GM06990 (cell line): ENCODE measurements at places on chromosomes 6 and 20.

- no peak for DNase-seq
Measured at GRCh38 chr6:41712651-41713103, 22.7 kb downstream of the TFEB start.

- no peak for DNase-seq
Measured at GRCh38 chr6:21277601-21278374, 315.8 kb upstream of the SOX4 start.

- DNase-seq: no peak
Measured at GRCh38 chr6:31775633-31776484, 1.3 kb downstream of the VWA7 start.

DNA sequence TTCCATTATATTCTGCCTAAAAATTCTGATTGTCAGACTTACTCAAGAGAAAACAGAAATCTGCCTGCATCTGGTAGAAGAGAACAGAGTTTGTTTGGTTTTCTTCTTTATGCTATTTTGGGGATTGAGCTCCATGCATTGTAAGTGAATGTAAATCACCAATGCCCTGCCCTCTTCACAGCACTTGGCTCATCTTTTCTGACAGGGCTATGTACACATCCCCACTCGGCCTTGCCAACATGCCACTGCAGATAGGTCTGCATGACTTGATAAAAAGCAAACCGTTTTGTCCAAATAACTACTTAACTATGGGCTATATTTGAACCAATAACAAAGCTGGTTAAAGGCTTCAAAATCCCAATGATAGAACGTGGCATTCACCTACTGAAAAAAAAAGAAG, 117.7 kb downstream of the IBTK start:
- DNase-seq: no peak

GRCh38 chr6:45419571-45420082, 41.9 kb upstream of the SUPT3H start:
- DNase-seq: no peak

GRCh38 chr6:167112421-167112820, 10.5 kb upstream of the CCR6 start:
- no peak for DNase-seq

DNA sequence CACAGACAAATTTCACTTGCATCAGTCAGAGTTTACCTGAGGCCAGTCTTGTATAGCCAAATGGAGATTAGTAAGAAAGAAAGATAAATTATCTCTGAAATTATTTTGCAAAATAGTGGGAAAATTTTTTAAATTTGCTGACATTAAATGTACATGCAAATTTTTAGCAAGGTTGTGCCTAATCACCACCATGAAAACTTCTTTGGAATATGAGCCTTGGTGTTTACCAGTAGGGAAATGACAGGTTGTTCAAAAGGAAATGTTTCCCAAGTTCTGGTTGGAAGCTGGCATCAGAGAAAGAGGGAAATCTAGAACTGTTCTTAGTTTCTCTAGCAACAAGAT, 34.4 kb upstream of the LOC128125822 start:
- no peak for DNase-seq

DNA sequence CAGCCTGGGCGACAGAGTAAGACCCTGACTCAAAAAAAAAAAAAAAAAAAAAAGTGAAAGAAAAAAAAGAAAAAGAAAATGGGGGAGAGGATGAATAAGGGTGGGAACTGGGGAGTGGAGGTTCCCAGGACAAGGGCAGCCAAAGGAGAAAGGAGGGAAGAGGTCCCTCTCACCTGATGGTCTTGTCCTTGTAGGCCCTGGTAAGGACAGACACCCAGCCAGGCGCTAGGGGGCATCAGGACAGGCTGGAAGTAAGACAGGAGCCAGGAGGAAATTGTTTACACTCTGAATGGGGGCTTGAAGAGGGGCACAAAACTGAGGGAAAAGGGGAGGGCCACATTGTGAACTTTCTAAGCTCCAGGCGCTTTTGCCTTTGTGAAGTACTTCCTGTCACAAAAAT, 2.3 kb upstream of the ALDH5A1 start:
- no peak for DNase-seq

GRCh38 chr6:12331474-12331873, 41.3 kb downstream of the EDN1 start:
- DNase-seq: no peak

GRCh38 chr6:139533573-139534471, 159.4 kb upstream of the CITED2 start:
- no peak for DNase-seq

DNA sequence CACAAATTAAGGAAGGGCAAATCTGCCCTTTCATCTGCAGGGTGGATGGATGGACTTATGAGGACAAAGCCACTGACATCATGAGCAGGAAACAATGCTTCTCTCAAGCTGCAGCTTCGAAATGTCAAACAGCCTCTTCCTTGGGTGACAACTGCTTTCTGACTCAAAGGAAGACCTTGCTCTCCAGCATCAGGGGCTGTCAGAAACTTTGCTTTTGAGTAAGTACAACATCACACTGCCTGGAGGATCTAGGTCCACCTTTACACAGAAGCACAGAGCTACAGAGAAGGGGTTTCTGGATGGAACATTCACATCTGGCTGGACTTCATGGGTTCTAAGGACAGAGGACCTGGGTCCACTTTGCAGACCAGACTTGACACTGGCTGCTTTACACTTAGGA, 5.9 kb downstream of the CST1 start:
- no peak for DNase-seq

- no peak for DNase-seq
Measured at GRCh38 chr6:35613762-35614161, 75.0 kb downstream of the FKBP5 start.

DNA sequence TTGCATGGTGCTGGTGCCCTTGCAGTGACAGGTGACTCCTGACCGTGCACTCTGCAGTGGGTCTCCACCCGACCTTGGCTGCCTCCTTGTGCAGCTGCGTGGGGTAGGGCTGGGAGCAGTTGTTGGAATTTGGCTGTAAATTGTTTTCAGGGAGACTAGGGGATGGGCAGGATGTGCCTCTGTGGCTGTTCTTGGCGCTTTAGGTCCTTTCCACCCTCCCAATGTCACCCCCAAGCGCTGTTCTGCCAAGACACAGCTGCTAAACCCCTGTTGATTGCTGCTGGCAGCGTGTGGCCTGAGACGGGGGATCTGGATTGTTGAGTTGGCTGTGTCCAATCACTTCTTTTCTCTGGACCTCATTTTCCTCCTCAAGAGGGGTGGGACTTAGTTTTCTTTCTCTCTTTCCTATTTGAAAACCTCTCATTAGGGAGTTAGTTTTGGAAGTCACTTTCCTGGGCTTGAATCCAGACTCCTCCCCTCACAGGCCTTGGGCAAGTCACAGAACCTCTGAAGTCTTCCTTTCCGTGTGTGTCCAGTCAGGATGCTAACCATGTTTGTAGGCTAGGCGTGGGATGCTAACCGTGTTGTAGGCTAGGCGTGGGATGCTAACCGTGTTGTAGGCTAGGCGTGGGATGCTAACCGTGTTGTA, 8.5 kb downstream of the IGF2R start:
- no peak for DNase-seq

GRCh38 chr6:104623052-104623690, 236.5 kb downstream of the HACE1 start:
- no peak for DNase-seq

DNA sequence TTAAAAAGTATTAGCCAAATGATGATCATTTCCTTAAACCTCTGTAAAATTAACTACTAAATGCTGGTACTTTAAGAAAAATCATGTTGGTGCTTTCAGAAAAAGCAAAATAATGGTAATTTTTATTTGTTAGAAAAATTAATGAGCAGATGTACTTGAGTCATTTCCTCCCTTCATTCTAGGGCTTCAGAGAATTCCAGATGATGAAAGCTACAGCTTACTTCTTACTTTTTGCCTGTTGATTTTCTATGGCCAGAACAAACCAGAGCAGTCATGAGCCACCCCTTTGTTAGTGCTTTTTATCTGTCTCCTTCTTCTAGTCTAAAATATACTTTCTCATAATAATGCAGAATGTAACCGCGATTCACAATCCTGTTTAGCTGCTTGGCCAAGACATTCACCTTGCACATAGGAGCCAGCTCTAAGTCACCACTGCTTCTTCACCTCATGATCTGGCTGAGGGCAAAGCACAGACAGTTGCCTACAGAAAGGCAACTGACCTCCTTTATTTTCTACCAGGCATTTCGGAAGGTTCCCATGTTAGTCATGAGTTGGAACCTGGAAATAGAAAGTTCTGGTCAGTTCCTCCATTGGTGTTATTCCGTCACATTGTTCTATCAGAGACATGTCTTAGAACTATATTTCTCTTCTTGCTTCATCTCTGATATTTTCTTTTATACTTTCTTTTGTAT, 43.5 kb upstream of the TINAG start:
- no peak for DNase-seq

DNA sequence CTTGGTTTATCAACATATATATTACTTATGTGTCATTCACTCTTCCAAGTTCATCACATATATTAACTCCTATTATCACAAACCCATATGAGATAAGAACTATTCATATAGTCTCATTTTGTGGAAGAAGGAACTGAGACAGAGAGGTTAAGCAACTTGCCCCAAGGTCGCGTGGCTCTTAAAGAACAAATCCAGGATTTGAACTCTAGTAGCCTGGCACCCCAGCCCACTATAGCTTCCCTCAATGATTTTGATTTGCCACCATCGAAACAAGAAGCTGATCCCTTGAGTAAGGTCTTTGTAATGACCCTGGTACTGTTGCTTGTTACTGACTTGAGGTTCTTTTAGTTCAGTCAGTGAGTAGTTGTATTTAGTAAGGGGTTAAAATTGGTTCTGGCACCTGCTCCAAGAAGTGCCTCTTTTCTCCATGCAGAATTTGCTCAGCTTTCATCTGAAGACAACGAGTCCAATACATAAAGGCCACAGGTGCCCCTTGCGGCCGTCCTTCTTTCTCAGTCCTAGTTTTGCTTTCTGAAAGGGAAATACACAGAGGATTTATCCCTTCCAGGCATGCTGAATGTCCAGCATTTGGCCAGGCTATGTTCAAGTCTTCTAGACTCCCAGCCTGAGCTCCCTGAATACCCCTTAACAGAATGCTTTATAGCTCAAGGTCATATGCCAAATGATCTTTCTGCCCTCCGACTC, 253.0 kb downstream of the TBC1D7 start:
- DNase-seq: no peak

DNA sequence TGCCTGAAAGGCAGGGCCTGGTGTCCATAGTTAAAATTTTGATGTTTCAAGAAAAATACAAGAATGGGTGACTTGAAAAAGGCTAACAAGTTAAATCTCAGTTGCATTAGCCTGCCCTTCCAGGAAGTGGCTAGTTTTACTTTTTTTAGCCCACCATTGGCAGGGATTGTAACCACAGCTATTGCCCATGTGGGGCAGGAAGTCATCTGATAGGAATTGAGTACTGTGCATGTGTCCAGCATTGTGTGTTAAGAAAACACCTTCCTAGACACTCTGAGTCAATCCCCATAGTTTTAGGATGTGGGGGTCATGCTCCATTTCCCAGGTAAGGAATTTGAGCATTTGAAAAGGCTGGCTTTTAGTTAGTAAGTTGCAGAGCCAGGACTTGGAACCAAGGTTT, 26.9 kb downstream of the LYRM2 start:
- no peak for DNase-seq

- no peak for DNase-seq
Measured at GRCh38 chr6:17012421-17013225, 89.2 kb upstream of the STMND1 start.

GRCh38 chr6:131362070-131362469, 211.0 kb upstream of the ARG1 start:
- no peak for DNase-seq

DNA sequence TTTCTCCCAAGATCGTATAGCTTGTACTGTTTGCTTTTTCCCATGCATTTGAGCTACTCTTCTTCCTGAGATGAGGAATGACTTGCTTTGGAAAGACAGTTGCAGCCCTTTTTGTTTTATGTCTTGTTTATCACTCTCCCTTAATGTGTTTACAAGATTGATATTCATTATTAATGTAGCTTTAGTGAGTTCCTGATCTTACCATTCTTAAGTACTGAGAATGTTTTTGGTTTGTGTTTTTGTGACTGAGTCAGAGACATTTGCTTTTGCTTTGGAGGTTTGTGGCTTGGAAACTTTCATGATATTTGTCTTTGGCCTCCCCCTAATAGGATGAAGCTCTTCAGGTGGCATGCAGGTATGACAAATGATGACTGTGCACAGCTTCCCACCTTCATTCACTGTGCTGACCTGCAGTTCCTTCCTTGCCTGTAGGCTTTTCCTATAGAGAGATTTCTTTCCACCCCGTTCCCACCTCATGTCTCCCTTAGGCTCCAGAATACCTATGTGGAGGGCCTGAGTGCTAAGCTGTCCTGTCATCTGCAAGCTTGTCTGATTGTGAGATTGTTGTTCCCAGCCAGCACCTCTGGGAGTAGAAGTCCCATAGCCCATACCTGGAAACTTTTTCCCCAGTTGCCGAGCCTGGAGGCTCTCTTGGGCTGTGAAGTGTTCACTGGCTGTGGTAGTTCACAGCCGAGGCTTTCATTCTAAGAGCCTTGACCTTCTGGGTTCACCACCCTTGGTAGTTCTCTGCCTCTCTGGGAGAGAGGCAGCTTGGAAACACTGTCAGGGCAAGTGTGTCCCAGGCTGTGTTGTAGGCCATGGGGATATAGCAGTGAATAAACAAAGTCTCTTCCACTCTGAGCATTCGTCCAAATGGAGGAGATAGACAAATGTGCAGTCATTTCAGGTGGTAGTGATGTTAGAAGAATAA, 27.1 kb downstream of the CDS2 start:
- DNase-seq: no peak

- DNase-seq: no peak
Measured at GRCh38 chr6:107511511-107511993, 21.6 kb downstream of the SOBP start.

GRCh38 chr20:6744805-6745204, 22.7 kb upstream of the BMP2 start:
- no peak for DNase-seq

GRCh38 chr20:38617011-38617829, 15.6 kb downstream of the ARHGAP40 start:
- DNase-seq: no peak

DNA sequence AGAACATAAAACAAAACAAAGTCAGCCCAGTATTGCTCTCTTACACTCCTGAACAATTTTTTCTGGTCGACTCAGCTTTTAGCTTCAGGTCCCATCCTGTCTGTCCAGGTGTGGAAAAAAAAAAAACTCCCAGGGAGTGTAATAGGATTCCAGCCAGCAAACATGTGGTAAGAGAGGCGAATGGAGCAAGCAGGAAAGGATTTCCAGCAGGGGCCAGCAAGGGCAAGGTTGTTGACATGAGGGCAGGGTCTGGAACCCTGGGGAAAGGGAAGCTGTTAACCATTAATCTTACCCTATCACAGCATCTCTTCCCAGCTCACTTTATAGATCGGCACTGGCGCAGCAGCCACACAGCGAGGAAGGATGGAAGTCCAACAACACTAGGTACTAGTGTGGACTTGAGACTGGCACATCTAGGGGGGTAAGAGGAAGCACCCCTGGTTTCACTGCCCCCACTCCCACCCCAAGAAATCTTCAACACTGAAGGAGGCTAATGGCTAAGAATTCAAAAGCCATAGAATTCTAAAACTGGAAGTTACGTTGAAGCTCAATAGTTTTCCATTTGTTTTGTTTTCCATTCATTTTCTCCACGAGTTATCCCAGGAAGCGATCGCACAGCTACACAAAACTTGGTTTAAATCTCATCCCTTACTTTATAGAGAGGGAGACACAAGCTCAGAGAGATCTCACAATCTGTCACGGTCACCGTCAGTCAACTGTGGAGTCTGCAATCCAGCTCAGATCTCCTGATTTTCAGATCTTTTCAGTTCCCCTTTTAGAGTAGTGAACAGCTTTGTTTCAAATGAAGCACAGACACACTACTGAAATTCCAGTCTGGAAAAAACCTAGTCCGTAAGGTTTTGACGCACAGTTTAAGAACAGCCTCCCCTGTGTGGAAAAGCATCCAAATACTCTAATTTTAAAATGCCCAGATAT, 53.3 kb downstream of the SLC22A23 start:
- DNase-seq: no peak
